Right atrium auricular region (tissue), 2 donors: ENCODE measurements at places on chromosomes 12 and 14. TPM values are rescaled to one million over a fixed set of nuclear protein-coding genes. Genes with fewer than 3 reads are reported as not detected.

DNA sequence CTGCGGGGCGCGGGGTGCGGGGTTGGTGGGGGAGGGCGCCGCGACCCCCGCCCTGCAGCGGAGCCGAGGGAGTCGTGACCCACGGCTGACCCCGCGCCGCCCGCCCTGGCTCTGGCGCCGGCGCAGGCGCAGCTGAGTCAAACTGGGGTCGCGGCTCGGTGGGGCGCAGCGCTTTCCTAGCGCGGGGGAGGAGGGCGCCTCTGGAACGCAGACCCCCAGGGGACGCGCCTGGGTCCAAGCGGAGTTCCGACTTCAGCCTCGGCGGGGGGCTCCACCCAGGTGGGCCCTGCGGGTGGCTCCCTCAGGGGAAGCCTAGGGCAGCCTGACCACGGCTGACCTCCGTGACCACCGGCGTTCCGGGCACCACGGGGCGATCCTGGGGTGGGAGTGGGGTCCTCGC is 467 bp upstream of the ANHX start:
- H3K27ac ChIP-seq: no peak overlapping the region
- no peaks in the 10 kb centered on the region for H3K4me1 ChIP-seq
- no peaks in the 10 kb centered on the region for H3K27me3 ChIP-seq
- DNase-seq: no peak
- no peak overlapping the region for H3K4me3 ChIP-seq

PRICKLE1 gene
- 19.7 TPM for total RNA-seq

MORN3 gene
- total RNA-seq: 0.35 TPM

DNA sequence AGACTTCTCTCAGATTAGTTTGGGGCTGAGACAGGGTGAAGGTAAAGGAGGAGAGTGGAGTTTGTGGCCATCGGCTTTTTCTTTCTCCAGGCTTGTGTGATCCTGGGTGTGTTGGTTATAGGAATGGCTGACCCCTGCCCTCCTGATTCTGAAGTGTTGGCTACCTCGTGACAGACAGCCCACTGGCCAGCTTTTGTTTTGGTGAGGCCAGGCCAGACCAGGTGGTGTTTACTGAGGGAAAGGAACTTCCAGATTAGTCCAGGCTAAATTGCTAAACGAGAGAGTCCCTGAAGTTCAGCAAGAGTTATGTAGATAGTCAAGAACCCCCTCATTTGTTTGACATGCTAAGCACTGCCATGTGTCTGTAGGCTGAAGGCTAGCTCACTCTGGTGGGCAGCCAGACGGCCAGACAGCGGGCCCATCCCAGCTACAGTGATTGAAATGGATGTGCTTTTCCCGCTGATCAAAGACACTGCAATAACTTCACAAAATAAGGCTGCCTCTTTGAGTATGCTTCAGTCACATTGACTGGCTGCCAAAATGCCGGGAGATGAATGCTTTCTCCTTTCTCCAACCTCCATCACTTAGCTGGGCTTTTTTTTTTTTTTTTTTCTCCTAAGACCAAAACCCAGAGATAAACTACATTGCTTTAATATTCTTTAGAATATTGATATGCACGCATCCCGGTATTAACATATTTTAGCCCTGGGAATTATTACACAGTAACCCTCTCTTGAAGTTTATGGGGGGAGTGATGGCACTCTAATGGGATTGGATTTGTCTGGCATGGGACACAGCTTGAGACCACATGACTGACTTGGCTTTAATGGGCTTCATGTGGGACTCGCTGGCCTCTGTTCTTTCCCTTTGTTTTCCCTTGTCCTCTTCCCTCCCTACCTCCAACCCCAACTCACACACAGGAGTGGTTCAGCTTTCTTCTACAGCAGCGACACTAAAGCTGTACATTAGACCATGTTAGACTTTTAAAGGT is 76.9 kb downstream of the SMOC1 start:
- H3K4me1 ChIP-seq: peaks cover 8% of the 10 kb centered on the region
- no peak overlapping the region for H3K27ac ChIP-seq
- no peaks in the 10 kb centered on the region for H3K27me3 ChIP-seq
- H3K4me3 ChIP-seq: no peak overlapping the region
- no peak for DNase-seq
- no peaks in the 10 kb centered on the region for H3K36me3 ChIP-seq

TBC1D30 gene
- total RNA-seq: 0.48 TPM

GRCh38 chr14:88270776-88271175 is 52.3 kb downstream of the KCNK10 start:
- no peaks in the 10 kb centered on the region for H3K4me1 ChIP-seq
- no peak overlapping the region for H3K27ac ChIP-seq
- DNase-seq: no peak
- no peaks in the 10 kb centered on the region for H3K27me3 ChIP-seq
- no peaks in the 10 kb centered on the region for H3K36me3 ChIP-seq
- no peak overlapping the region for H3K4me3 ChIP-seq

KRT74 gene
- 2.9 TPM for total RNA-seq

DNA sequence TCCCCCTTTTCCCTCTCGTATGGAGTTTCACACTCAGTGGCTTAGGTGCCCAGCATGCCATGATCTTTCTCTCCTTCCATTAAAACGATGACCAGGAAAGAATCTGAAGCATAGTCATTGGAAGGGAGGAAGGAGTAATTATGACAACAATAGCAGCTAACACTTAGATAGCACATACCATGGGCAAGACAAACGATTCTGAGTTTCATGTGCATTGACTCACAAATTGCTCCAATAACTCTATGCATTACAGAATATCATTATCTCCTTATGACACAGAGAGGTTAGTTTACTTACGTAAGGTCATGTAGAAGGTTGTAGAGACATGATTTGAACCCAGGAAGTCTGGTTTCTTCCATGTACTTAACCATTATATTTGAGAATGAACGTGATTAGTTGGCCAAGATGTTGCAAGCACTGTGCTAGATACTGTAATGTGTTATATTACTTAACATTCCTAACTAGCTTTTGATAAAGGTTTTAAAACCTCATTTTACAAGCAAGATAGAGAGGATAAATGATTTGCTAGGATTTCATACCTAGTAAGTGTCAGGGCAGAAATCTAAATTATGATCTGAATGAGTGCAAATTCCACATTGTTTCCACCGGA is 162.4 kb downstream of the CAND1 start:
- DNase-seq: no peak
- no peaks in the 10 kb centered on the region for H3K36me3 ChIP-seq

GRCh38 chr14:98122527-98122926 is 1149.5 kb downstream of the BCL11B start:
- DNase-seq: no peak
- H3K27ac ChIP-seq: no peak overlapping the region
- no peak overlapping the region for H3K4me3 ChIP-seq
- no peaks in the 10 kb centered on the region for H3K4me1 ChIP-seq

LMNTD1 gene
- total RNA-seq: not detected

DNA sequence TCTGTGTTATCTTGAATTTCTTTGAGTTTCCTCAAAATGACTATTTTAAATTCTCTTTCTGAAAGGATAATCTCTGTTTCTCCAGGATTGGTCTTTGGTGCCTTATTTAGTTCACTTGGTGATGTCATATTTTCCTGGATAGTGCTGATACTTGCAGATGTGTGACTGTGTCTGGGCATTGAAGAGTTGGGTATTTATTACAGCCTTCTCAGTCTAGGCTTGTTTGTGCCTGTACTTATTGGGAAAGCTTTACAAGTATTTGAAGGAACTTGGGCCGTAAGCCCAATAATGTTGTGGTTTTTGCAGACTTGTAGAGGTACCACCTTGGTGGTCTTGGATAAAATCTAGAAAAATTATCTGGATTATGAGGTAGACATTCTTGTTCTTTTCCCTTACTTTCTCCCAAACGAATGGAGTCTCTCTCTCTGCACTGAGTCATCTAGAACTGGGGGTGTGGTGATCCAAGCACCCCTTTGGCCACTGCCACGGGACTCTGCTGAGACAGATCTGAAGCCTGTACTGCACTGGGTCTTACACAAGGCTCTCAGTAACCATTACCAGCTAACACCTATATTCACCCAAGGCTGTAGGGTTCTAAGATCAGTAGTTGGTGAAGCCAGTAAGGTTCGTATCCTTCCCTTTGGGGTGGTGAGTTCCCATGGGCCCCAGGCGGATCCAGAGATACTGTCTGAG is 703.7 kb upstream of the MGAT4C start:
- H3K4me3 ChIP-seq: no peak overlapping the region
- H3K27ac ChIP-seq: no peak overlapping the region
- no peaks in the 10 kb centered on the region for H3K36me3 ChIP-seq
- H3K27me3 ChIP-seq: no peaks in the 10 kb centered on the region
- H3K4me1 ChIP-seq: no peaks in the 10 kb centered on the region

DNA sequence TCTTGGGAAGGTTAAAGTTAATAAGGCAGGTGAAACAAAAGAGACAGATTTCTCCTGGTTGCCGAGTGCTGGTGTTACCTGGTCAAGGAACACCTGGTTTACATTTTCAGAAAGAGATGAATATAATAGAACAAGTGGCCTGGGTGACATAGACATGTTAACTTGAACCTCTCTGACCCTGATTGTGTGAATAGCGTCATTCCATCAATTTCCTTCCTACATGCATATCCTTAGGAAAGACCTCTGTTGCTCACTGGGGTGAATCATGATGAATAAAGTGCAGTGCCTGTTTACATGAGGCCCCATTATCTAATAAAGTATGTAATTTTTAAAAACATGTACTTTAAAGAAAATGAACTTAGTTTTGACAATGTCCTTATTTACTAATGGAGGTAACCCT is 1822.9 kb upstream of the FLRT2 start:
- H3K27ac ChIP-seq: no peak overlapping the region
- H3K36me3 ChIP-seq: no peaks in the 10 kb centered on the region
- H3K4me3 ChIP-seq: no peak overlapping the region
- no peaks in the 10 kb centered on the region for H3K4me1 ChIP-seq

GRCh38 chr14:82724316-82724715 is 1190.7 kb upstream of the SEL1L start:
- no peak overlapping the region for H3K27ac ChIP-seq
- no peaks in the 10 kb centered on the region for H3K4me1 ChIP-seq
- no peaks in the 10 kb centered on the region for H3K27me3 ChIP-seq
- no peaks in the 10 kb centered on the region for H3K36me3 ChIP-seq
